Smooth muscle cell of bladder (primary cell): ENCODE measurements at places on chromosomes 12 and 14. TPM values are rescaled to one million over a fixed set of nuclear protein-coding genes. Genes with fewer than 3 reads are reported as not detected.

The RFX4 gene
- not detected in 2 replicates for total RNA-seq

The EIF2S3B gene
- total RNA-seq: 0.92 and 16.2 TPM in 2 replicates

The TIGAR gene
- total RNA-seq: 10.7 and 12.9 TPM in 2 replicates

The GYS2 gene
- not detected in 2 replicates for total RNA-seq

The TEX52 gene
- total RNA-seq: not detected in 2 replicates

The ADAMTS20 gene
- total RNA-seq: under 0.01 TPM in 1 of 2 replicates, not detected in the other

The TAS2R9 gene
- total RNA-seq: not detected in 2 replicates

The ABCC9 gene
- 10.7 and 26.7 TPM in 2 replicates for total RNA-seq

The DHRS2 gene
- total RNA-seq: 0.14 and 0.28 TPM in 2 replicates

The NANOG gene
- total RNA-seq: not detected in 2 replicates

The PIWIL1 gene
- not detected in 2 replicates for total RNA-seq

The ZDHHC22 gene
- not detected in 2 replicates for total RNA-seq

The KRT5 gene
- 1.3 and 2.3 TPM in 2 replicates for total RNA-seq

The GPRC5D gene
- total RNA-seq: not detected in 2 replicates

The CLEC4A gene
- 0.28 and 0.65 TPM in 2 replicates for total RNA-seq

The NRL gene
- 0.28 and 0.46 TPM in 2 replicates for total RNA-seq

The CDH24 gene
- 3.3 and 6.2 TPM in 2 replicates for total RNA-seq

The SLC25A47 gene
- not detected in 2 replicates for total RNA-seq

The KRT72 gene
- total RNA-seq: not detected in 2 replicates

The COX8C gene
- total RNA-seq: not detected in 2 replicates

The MYH6 gene
- total RNA-seq: not detected in 2 replicates

The PAH gene
- total RNA-seq: not detected in 2 replicates

The UNC79 gene
- total RNA-seq: under 0.01 and 0.18 TPM in 2 replicates

The BEGAIN gene
- 0.18 TPM in 1 of 2 replicates, not detected in the other for total RNA-seq

The TOMM20L gene
- not detected in 2 replicates for total RNA-seq

The LGR5 gene
- total RNA-seq: not detected in 2 replicates

The SLC25A21 gene
- total RNA-seq: 0.57 and 1.2 TPM in 2 replicates

The FGD6 gene
- 3.6 and 6.2 TPM in 2 replicates for total RNA-seq

The FOXG1 gene
- total RNA-seq: under 0.01 TPM in 2 replicates

The KLHL33 gene
- total RNA-seq: 0.14 and 0.18 TPM in 2 replicates

The OLR1 gene
- 0.92 and 3.1 TPM in 2 replicates for total RNA-seq

The BCDIN3D gene
- 3.8 and 3.9 TPM in 2 replicates for total RNA-seq

The GCH1 gene
- 11.7 and 12.4 TPM in 2 replicates for total RNA-seq

The NOP9 gene
- 14.2 and 17.1 TPM in 2 replicates for total RNA-seq

The HCAR1 gene
- under 0.01 and 0.09 TPM in 2 replicates for total RNA-seq

The PTPN21 gene
- total RNA-seq: 5.1 and 7.2 TPM in 2 replicates

The NEUROD4 gene
- not detected in 2 replicates for total RNA-seq

The RASSF8 gene
- 98.4 and 105 TPM in 2 replicates for total RNA-seq

The CFAP54 gene
- 1.1 and 1.4 TPM in 2 replicates for total RNA-seq

The RD3L gene
- not detected in 2 replicates for total RNA-seq

The REC8 gene
- 0.85 and 1.2 TPM in 2 replicates for total RNA-seq

The ZFP36L1 gene
- total RNA-seq: 12.5 and 14.1 TPM in 2 replicates

The PCNX1 gene
- total RNA-seq: 53.5 and 54.2 TPM in 2 replicates

The TBX5 gene
- 1.3 and 1.6 TPM in 2 replicates for total RNA-seq

The MARK3 gene
- total RNA-seq: 69.8 and 86.5 TPM in 2 replicates

The OR4K17 gene
- 0.14 TPM in 1 of 2 replicates, not detected in the other for total RNA-seq

The INSM2 gene
- not detected in 2 replicates for total RNA-seq

The AKAP3 gene
- 0.85 and 1.5 TPM in 2 replicates for total RNA-seq

The PLD4 gene
- total RNA-seq: 0.09 and 0.14 TPM in 2 replicates

The TAC3 gene
- total RNA-seq: not detected in 2 replicates

The NKX2-1 gene
- not detected in 2 replicates for total RNA-seq

The PLA2G1B gene
- total RNA-seq: not detected in 2 replicates

The SYNJ2BP gene
- 12.2 and 12.9 TPM in 2 replicates for total RNA-seq

The B3GNT4 gene
- total RNA-seq: under 0.01 and 0.09 TPM in 2 replicates

The OAS1 gene
- total RNA-seq: 0.28 and 0.65 TPM in 2 replicates

The TUNAR gene
- total RNA-seq: not detected in 2 replicates
